ENCODE measurements at places on chromosomes 16 and 17. TPM values are rescaled to one million over a fixed set of nuclear protein-coding genes. Genes with fewer than 3 reads are reported as not detected.

- peak; percentile 86 for DNase-seq
These were observed at the start of gene GINS3 for GRCh38 chr16:58392215-58393137. TSS of gene GINS3 (plus strand) at chr16:58392471. CDS start at chr16:58392602, 131 bp downstream.

DNA sequence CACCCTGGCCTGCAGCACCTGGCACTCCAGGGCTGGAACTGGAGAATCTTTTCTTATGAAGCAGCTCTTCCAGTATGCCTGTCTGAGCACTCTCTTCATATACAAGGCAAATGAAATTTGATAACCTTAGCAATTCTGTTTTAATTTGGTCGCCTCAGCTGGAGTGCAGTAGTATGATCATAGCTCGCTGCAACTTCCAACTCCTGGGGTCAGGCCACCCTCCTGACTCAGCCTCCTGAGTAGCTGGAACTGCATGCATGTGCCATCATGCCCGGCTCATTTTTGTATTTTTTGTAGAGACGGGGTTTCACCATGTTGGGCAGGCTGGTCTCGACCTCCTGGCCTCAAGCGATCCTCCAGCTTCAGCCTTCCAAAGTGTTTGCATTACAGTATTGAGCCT, 140.8 kb upstream of the CHMP6 start:
- DNase-seq: no peak

GRCh38 chr17:57570724-57571344, 174.3 kb downstream of the CCDC182 start:
- DNase-seq: no peak

The ATF7IP2 gene
- total RNA-seq: 20.3 TPM

The TNS4 gene
- total RNA-seq: 7.6 TPM

The EVPL gene
- 2.0 TPM for total RNA-seq

The TP53TG3 gene
- total RNA-seq: not detected

The ARHGAP44 gene
- total RNA-seq: 0.29 TPM

All from activated naive CD8-positive, alpha-beta T cell treated with anti-CD3 and anti-CD28 coated beads for 36 hours (primary cell).